Lung (tissue), 17 donors: ENCODE measurements at places on chromosomes 7 and 10.

DNA sequence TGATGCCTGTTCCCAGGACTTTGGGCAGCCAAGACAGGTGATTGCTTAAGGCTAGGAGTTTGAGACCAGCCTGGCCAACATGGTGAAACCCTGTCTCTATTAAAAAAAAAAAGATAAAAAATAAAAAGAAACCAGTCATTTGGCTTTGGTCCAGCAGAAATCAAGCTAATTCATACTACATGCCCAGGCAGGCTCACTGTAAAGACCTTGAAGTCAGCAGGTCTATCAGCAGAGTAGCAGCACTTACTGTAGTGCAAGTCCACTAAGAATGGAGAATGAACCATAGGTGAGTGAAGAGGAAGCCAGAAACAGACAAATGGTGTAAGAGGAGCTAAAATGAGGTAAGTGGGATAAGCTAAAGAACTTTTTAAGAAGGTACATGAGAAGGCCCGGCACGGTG is 24.7 kb downstream of the PSPH start:
- no peak for DNase-seq

DNA sequence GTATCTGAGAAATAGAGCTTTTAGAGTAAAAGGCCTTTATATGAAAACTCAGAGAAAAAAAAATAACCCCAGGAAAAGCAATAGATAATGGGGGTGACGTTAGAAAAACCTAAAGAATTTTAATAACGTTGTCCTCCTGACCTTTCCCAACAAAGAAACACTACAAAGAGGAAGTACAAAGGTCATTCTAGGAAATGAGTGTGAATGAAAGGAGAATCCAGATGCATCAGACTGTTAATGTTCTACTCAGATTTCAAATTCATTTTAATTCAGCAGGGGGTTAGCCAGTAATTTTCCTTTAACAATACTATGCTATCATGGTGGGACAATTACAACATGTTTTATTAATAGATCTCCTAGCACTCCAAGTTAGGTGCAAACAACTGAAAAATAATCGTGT is 73.8 kb upstream of the CDK1 start:
- no peak for DNase-seq

- DNase-seq, result no peak
These were observed 17.7 kb upstream of the NODAL start for GRCh38 chr10:70459061-70459773.

DNA sequence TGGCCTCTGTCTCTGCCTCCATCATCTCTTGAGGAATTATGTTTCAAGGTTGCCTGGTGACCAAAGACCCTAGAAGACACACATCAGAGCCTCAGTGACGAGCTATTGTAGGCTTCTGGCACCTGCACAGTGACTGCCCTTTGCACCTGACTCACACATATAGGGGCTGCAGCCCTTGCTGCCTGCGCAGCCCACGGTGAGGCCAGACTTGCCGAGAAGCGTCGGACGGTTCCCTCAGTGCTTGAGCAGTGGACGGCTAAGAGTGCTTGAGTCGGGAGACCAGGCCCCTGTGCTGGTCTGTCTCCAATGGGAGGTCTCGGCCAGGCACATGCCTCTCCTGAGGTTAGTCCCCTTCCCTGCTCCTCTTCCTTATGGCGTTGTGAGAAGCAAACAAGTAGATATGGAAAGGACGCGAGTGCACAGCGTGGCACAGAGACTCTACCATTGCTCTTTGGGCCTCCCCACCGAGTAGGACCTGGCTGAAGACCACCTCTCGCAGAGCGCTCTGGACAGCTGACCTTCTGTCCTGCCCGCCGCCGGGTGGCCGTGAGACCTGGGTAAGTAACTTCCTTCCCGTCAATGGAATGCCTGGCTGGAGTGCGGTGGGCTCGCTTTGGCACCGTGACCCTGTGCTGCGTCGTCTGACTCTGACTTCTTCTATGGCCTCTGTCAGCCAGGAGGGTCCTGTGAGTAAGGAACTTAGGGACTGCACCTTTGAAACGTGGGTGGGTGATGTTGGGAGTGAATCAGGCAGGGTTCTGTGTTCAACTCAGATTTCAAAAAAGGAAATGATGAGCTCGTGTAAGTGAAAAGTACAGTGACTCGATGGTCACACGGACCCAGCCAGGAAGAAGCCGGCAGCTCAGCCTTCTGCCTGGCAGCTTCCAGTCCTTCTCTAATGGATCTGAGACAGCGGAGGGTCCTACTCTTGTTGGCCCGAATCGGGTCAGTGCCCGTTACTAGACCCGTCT is 33.7 kb downstream of the ZNF775 start:
- no peak for DNase-seq
